Astrocyte of the spinal cord (primary cell): ENCODE measurements at places on chromosomes 4 and X.
A peak's percentile ranks its signal among the peaks of the same experiment; 100 is the strongest.

DNA sequence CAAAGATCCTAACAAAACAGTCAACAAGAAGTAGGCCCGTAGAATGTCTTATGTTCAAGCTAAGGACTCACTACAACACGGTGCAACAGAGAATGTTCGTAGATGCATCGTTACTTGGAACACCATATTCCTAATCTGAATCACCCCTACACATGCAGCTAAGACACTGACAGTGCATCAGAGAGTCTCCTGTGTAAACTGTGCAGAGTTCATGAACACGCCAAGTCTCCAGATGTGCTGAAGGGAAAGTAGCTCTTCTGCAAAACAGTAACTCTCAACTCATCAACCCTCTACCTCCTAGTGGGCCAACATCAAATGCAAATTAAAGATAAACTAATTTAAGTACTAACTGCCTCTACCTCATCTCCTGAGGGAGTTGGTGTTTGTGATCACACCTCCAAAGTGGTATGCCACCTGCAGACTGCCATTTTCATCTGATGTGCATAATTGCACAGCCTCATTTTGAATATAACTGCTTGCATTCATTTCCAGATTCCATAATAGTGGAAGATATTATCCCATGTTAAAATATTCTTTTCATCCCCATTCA lies 73.5 kb downstream of the MOSPD2 start:
- DNase-seq: no peak

DNA sequence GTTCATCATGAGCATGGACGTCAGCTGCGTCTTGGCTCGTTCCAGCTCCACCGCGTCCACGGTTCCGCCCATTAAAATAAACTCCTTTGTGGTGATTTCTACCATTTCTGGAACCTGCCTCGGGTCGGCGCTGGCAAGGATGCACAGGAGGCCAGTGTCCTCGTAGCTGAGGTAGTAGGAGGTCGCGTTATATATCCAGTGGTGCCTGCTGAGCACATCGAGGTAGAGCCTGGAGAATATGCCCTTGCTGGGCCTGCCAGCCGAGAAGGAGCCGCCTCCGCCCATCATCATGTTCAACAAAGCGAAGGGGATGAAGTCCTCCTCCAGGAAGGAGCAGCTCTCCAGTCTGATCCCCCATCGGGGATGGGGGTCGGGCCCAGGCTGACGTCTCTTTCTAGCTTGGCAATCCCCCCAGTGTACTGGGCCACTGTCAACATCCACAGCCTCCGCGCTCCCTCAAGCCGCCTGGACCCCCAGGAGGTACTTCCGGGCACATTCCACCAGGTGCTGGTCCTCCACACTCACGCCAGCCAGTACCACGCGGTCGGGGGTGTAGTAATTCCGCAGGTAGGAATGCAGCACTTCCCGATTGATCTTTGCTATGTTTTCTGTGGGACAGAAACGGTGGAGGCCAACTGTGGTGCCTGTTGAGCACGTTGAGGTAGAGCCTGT lies 120.9 kb upstream of the GRID2 start:
- no peak for DNase-seq

GRCh38 chr4:155681886-155682285 lies 15.2 kb downstream of the GUCY1A1 start:
- DNase-seq: no peak

GRCh38 chr4:182246401-182247205 lies 3.4 kb downstream of the TENM3 start:
- no peak for DNase-seq

- DNase-seq: peak; percentile 60
Observed at GRCh38 chr4:87633243-87633642, 16.8 kb upstream of the DMP1 start.

DNA sequence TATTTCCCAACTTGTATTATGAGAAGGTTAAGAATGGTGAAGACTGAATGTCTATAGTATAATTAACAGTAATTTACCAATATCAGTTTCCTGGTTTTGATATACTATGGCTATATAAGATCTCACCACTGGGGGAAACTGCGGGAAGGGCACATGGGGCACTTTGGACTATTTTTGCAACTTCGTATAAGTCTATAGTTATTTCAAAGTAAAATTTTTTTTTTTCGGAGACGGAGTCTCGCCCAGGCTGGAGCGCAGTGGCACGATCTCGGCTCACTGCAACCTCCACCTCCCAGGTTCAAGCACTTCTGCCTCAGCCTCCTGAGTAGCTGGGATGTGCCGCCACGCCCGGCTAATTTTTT lies 46.1 kb downstream of the CXorf58 start:
- DNase-seq: no peak
